ENCODE measurements at places on chromosomes 6 and 20.

DNA sequence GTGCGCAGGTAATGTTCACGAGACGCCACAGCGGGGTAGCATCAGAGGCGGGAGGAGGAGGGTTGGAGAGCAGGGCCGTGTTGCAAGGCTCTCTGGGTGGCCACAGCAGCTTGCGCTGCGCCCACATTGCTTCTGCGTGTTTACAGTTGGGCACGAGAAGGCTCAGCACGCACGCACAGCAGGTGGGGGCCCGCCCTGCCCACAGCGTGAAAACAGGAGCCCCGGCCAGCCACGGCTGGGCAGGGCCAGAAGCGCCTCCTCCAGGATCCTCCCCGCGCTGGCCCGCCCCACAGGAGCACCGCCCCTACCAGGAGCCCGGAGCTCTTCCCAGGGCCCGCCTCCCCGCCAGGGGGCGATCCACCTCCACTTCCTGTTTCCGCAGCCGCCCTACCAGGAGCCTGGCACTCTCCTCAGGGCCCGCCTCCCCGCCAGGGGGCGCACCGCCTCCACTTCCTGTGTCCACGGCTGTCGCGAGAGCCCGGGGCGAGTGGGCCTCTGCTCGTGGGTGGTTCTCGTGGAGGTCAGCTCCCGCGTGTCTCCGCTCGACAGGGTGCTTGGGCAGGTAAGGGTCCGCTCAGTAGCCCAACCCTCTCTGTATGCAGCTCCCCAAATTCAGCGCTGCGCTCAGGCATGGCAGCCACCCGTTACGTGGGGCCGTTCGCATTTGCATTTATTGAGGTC lies at the start of gene FAM50B:
Gene FAM50B (plus strand): TSS at position 449 of the 681 bp plus-strand sequence. CDS start 439 bp downstream, outside the sequence.
- DNase-seq: peak; percentile 86

GRCh38 chr6:139452148-139452876 lies 77.9 kb upstream of the CITED2 start:
- no peak for DNase-seq

- DNase-seq: no peak
These were observed 119.8 kb upstream of the AKAP12 start for GRCh38 chr6:151119823-151120524.

GRCh38 chr6:1335367-1336037 lies 23.6 kb downstream of the FOXQ1 start:
- no peak for DNase-seq

- no peak for DNase-seq
These were observed 209.3 kb downstream of the DLL1 start for GRCh38 chr6:170081556-170081955.

DNA sequence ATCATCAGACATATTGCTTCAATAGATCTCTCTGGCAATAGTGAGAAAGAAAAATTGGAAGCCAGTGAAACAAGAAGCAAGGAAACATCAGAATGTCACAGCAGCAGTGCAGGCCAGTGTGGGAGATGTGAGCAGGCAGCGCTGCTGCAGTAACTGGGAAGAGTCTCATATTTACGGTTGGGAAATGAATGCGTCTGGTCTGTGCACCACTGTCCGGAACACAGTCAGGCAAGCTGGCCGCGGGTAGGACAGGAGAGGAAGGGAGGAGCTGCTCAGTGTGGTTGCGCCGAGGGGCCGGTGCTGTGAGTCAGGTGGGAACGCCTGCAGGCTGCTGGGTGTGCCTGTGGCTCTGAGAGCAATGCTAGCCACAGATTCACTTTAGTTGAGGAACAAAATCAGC lies 6.4 kb upstream of the PSMG4 start:
- no peak for DNase-seq

DNA sequence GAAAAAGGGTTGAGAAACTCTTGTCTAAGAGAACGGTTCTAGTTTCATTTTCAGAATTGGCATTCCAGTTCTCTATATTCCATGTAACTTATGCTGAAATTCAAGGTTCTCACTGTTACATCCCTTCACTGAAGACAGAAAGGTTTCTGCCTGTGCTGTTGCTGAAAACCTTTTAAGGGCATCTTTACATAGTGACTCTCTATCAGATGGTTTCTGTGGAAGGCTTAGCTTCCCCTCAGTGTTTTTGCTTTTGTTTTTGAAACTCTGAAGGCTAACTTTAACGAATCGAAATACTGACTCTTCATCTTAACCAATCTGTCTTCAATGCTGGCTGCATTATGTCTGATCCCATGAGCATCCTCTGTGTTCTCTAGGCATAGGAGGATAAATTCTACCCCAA lies 1286.2 kb upstream of the EYS start:
- no peak for DNase-seq

GRCh38 chr20:63963348-63963741 lies 6.4 kb downstream of the ZNF512B start:
- no peak for DNase-seq

GRCh38 chr6:27672113-27672799 lies 199.4 kb upstream of the ZNF184 start:
- DNase-seq: no peak

- no peak for DNase-seq
These were observed 128.4 kb downstream of the LINC00237 start for GRCh38 chr20:20977786-20978185.

DNA sequence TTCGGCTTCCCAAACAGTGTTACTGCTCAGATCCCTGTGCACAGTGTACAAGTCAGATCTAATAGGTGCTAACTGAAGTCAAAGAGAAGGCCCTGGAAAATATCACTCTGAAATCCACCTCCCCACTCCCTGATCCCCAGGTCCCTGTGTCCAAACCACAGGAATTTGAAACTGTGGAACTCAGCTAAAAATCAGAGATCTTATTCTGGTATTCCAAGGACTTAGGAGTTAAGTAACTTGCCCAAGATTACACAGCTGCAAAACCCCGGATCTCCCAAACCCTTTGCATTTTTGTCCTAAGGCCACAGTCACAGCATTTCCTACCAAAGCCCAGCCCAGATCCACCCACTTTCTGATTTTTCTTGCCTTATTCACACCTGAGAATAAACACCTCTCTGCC lies 32.3 kb upstream of the SLC23A2 start:
- no peak for DNase-seq

DNA sequence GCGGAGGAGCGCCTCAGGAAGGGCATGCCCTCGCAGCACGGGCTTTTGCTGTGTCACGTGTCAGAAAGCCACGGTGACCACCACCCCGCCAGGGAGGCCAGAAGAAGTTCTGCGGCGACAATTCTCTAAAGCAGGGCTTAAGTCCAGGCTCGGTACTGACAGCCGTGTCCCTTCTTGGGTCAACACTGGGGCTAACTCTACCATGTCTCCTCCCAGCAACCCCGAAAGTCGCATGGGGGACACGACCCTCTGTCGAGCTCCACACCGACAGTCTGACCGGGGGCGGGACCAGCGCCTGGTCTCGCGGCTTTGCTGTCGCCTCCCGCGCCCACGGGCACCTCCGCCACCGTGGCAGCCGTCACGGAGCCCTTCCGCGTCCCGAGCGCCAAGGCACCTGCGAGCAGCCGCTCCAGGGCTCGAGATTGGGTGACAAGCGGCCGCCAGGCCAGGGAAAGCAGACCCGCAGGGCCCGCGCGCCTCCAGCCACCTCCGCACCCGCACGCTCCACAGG lies 534 bp downstream of the NANP start:
- DNase-seq: peak; percentile 3
